Activated naive CD8-positive, alpha-beta T cell treated with anti-CD3 and anti-CD28 coated beads, Interleukin-2, amount 10 ng/mL, durations not matched to agents 7 days and 5 days (primary cell): ENCODE measurements at places on chromosomes 5 and 9. TPM values are rescaled to one million over a fixed set of nuclear protein-coding genes. Genes with fewer than 3 reads are reported as not detected.

DNA sequence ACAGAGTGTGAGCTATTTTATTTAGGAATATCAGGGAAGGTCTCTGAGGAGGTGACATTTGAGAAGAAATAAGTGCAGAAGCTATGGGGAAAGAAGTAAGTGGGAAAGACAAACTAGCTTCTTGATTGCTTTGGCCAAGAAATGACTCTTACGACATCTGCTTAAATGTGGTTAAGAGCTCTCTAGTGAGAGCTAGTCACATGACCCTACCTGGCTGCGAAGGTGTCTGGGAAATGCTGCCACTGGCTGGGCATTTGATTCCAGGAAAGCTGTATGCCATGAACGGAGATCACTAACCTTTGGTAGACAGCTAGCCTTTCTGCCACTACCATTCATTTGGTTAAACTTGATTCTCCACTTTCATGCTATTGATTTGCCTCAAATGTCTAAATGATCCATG is 80.1 kb downstream of the KIAA0825 start:
- H3K4me3 ChIP-seq = no peak overlapping the region
- no peak for DNase-seq
- H3K27me3 ChIP-seq = no peaks in the 10 kb centered on the region

DNA sequence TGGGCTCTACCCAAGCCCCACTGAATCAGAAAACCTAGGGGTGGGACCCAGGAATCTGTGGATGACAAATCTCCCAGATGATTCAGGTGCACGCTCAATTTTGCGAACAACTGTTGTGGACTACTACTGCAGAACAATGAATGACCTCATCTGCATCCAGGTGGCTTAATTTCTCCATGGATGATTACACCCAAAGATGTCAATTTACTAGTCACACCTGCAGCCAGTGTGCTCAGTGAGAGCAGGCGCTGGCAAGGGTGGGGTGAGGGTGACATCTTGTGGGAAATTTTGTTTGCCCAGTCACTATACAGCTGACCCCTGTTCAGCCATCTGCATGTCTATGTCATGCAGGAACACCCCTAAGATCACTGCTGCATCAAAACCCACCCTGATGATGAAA is 118.2 kb downstream of the ENTREP1 start:
- peaks cover 3% of the 10 kb centered on the region for H3K27me3 ChIP-seq
- H3K4me1 ChIP-seq = no peaks in the 10 kb centered on the region
- no peak overlapping the region for H3K4me3 ChIP-seq
- DNase-seq = no peak
- H3K36me3 ChIP-seq = no peaks in the 10 kb centered on the region
- no peak overlapping the region for H3K27ac ChIP-seq

DNA sequence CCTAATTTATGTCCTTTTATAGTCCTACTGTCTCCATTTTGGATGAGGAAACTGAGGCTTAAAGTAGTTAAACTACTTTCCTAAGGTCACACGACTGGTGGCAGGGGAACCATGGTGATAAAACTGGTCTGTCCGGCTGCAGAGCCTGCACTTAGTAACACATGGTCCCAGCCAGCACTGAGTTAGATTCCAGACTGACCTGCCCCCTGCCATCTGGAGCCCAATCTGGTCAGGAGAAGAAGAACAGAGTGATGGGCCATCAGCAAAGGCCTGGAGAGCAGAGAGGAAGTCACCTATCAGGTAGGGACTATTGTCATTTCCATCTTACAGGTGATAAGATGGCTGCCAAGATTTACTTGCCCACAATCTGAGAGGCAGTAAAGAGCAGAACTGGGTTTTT is 86.6 kb upstream of the SLC25A48 start:
- DNase-seq = no peak
- no peak overlapping the region for H3K4me3 ChIP-seq
- H3K27me3 ChIP-seq = no peaks in the 10 kb centered on the region
- H3K27ac ChIP-seq = no peak overlapping the region
- no peaks in the 10 kb centered on the region for H3K4me1 ChIP-seq

- H3K27me3 ChIP-seq = no peaks in the 10 kb centered on the region
- H3K27ac ChIP-seq = no peak overlapping the region
- H3K4me1 ChIP-seq = no peaks in the 10 kb centered on the region
- H3K4me3 ChIP-seq = no peak overlapping the region
- H3K36me3 ChIP-seq = no peaks in the 10 kb centered on the region
Measured at GRCh38 chr5:152595405-152595804, 190.3 kb upstream of the NMUR2 start.

OBP2B gene
- total RNA-seq = not detected

TLX3 gene
- total RNA-seq = not detected

AQP7 gene
- total RNA-seq = not detected
